Iris pigment epithelial cell (primary cell): ENCODE measurements at places on chromosomes 3 and 15.
A peak's percentile ranks its signal among the peaks of the same experiment; 100 is the strongest.

DNA sequence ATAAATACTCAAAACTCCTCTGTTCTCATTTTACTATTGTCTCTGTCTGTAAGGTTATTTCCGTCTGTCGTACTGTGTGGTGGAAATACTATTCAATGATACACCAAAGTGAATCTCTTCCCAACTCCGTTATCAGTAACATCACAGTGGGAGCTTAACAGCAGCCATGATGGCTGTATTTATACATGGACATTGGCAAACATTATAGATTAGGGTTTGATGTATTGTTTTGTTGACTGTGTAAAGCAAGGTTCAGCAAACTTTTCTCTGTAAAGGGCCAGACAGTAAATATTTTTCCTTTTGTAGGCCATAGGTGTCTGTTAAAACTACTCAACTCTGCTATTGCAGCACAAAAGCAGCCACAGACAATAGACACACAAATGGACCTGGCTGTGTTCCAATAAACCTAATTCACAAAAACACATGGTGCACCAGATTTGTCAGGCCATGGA, 23.2 kb downstream of the LIPC start:
- no peak for DNase-seq

DNA sequence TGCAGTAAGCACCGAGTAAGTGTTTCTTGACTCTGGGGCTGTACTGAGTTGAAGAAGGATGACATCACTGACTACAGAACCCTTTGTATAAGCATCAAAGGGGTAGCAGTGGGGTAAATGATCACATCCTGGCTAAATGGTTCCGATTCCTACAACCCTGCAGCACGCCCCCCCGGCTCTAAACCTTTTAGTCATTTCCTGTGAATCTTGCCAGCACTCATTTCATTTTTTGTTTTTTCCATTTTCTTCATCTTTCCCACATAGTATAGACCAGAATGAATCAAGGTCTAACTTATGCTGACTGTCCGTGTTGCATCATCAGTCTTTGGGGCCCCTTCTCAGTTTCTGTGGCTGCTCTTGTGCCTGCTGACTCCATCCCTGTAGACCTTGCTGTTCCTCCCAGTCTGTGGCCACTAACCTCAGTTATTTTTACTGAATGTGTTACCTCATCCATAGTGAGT, 383.1 kb upstream of the TPRG1 start:
- peak; percentile 100 for DNase-seq

GRCh38 chr3:46693892-46694226, 380 bp upstream of the ALS2CL start:
- DNase-seq: no peak

- no peak for DNase-seq
These were observed 4.2 kb downstream of the LRRC2 start for GRCh38 chr3:46561951-46562350.

- peak; percentile 94 for DNase-seq
These were observed 9.1 kb downstream of the LINS1 start for GRCh38 chr15:100592898-100593297.

DNA sequence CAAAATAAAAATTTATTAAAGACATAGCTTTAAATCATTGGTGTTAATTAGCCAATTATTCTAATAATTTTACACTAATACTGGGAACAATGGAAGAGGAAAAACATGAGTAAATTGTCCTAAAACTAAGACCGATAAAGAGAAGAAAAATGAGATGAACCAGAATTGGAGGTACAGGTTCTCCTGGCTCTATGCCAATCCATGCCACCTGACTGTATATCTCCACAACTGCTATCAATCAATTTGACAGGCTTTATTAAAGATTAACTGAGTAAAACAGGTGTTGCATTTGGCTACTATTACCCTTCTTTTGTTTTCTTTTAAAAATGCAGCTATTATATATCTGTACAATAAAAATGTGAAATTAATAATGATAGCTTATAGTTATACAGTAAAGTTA, 850.0 kb downstream of the CADM2 start:
- DNase-seq: no peak
